OCI-M1 (cell line): ENCODE measurements at places on chromosomes 5 and 9.

- DNase-seq, result no peak
These were observed 12.9 kb downstream of the YTHDC2 start for GRCh38 chr5:113526421-113526820.

DNA sequence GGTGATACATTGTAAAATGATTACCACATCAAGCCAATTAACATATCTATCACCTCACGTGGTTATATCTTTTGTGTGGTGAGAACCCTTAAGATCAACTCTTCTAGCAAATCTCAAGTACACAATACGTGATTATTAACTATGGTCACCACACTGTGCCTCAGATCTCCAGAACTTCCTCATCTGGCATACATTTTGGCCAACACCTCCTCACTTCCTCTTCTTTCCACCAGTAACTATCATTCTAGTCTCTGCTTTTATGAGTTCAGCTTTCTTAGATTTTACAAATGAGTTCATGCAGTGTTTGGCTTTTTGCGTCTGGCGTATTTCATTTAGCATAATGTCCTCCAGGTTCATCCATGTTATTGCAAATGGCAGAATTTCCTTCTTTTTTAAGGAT, 35.8 kb downstream of the PRKACG start:
- DNase-seq, result peak; percentile 86

DNA sequence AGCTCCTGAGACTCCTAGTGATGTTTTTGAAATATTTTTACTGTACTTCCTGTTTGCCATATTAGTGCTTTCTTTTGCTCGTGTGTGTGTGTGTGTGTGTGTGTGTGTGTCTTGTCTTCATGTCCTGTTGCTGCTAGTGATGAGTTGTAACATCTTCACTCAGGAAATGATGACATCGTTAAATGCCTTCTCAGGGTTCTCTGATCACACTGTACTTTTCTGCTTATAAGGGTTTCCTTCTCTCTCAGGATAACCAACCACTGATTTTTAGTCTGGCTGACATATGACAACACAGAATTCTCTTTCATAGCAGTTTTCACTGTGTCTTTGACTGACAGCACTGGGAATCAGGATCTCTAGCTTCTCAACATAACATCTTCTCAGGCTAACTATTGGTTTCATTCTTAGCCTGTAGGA, 16.1 kb downstream of the SV2C start:
- no peak for DNase-seq

DNA sequence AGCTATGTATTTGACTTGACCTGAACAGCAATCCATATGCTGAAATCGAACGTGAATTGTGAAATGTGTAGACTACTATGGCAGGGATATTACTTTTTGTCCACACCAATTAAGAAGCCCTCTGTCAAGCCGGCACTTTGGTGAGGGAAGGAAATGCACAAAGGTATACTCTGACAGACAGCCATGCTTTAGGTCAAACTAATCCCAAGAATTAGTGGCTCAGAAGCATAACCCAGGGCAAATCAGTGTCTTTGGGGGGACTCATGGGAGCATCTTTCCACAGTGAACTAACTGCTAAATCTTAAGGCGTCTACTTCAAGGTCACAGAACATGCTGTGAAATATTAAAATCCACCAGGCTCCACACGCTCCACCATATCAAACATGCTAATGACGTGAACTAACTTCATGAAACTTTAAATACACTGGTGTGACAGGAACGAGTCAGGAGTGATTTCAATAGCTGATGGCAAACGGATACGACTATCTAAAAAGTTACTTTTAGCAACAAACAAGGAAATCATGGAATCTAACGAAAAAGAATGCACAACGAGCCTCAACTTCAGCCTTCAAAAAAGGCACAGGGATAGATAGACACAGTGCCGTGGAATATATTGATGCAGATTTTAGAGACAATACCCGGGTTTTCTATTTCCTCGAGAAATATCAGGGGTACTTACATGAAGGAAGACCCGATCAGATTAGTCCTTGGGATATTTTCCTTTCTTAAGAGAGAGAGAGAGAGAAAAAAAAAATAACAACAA, 527 bp downstream of the MEF2C start:
- DNase-seq, result peak; percentile 66

DNA sequence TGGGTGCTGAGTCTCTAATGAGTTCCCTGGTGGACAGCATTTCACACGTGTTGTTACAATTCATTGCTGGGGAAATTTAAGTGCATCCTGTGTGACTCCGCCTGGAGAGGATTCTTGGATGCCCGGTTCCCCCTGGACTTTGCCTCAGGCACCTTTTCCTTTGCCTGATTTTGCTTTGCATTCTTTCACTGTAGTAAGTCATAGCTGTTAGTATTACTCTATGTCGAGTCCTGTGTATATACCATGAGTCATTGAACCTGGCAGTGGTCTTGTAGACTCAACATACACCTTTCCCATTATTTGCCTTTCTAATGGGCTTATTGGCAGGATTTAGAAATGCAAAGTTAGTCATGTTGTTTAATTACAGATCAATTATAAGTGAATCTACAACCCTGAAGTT, 81.9 kb upstream of the DHFR start:
- no peak for DNase-seq

DNA sequence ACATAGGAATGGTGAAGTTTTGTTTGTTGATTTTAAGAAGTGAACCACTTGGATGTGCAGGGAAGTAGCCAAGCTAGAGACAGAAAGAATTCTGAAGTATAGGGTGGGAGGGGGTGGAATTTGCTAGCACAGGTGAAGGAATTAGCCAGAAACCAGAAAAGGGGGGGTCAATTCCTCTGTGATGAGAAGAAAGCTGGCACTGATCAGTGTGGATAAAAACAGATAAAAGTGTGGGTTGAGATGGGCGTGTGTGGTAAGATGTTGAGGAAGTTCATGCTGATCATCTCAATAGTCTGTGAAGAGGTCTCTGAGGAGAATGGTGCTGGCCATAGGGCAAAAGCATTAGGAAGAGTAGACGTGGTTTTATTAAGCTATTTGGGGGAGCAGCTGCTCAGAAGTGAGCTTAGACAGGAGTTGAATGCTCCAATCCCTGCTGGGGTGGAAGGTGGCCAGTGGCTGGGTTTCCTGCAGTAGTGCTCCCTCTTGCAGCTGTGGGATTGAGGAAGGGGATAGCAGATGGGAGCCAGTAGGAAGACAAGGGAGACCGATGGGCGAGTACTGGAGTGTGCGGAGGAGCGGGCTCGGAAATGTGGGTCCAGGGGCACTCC, 88.7 kb upstream of the ELL2 start:
- no peak for DNase-seq

DNA sequence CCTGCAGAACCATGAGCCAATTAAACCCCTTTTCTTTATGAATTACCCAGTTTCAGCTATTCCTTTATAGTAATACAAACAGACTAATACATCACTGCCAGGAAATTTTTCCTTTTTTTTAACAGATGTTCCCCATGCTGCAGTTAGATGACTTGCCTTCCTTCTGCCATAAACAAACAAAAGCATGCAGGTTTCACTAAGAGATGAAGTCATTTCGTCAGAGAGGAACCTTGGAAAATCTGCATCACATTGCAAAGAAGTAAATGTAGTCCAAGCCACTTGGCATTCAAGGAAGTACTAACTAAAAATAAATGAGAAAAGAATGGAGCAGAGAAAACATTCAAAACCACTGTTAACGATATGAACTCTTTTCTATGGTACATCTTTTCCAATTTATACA, 194.1 kb upstream of the EFNA5 start:
- DNase-seq, result no peak

- DNase-seq, result no peak
These were observed 55.3 kb upstream of the EGFL7 start for GRCh38 chr9:136607334-136607919.

DNA sequence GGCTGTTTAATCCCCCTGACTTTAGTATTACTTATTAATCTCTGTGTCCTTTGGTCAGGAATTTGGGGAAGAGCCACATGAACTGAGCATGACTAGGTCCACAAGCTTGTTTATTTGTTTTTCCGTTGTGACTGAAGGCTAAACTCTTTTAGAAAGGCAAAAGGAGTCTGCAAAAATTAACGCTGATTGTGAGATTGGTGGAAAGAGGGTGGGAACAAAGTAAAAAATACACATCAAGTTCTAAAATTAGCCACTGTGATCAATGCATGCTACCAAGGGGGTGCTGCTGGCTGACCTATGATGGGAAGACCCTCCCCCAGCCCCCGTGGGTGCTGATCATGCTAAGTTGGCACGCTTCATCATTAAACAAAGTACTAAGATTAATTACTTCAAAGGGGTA, 356.8 kb downstream of the ADGRV1 start:
- no peak for DNase-seq

DNA sequence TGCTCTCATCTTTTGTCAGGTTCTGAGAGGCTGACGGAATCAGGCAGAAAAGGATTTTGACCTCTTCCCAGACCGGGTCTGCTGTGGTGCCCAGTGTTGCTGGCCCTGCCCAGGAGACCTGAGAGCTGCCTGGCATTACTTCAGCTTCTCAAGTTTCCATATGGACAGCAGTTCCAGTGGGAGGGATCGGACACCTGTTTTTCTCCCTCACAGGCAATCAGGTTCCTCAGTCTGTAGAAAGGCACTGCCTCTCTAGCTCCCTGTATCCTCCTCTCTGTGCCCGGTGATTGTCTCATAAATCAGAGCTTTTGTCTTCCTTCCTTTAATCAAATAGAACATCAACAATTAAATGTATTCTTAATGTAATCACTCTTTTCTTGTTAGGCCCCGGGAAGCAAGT, 198.7 kb downstream of the SEMA6A start:
- DNase-seq, result no peak

DNA sequence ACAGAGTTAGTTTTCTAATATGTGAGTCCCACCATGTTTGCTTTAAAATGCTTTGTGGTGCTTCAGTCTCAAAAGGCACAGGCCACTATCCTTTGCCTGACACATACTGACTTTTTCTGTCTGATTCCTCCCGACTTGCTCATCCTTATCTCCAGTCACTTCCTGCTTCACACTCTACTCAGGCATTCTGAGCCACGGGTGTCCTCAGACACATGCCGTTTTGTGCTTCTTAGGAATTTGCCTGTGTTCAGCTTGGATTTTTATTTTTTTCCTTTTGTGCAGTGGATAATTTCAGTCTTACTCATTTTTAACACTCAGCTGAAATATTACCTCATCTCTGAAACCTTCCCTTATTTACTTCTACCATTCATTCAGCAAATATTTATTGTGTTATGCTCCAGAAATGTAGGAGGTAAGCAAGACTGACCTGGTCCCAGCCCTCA, 54.1 kb downstream of the MAN2A1 start:
- peak; percentile 73 for DNase-seq

GRCh38 chr9:113673726-113674125, 202.4 kb upstream of the ZNF618 start:
- DNase-seq, result no peak

- no peak for DNase-seq
These were observed 91.6 kb upstream of the PTCH1 start for GRCh38 chr9:95608341-95608740.

DNA sequence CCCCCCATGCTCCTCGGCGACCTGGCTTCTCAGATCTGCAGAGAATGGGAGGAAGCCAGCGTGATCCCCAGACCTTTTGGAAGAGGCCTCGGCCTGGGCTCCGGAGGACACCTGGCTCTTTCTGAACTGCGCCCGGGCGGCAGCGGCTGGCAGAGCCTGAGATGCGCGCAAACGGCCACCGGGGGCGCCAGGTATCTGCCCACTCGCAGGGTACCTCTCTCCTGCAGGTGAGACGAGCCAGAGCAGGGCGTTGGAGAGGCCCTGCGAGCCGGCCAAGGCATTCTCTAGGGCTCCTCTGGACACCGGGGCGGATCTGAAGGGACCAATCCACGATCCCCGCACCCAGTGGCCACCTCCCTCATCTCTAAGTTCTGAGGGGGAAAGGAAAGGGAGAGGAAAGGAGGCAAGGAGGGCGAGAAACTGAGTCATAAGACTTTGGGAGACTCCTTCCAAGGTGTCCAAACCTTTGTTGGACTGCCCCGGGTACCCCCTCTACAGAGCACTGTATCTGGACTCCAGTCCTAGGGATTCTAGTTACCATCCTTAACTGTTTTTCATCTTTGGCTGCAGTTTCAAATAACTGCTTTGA, 55.0 kb upstream of the SLC46A2 start:
- no peak for DNase-seq

- no peak for DNase-seq
These were observed 12.5 kb downstream of the LECT2 start for GRCh38 chr5:135942202-135942771.

DNA sequence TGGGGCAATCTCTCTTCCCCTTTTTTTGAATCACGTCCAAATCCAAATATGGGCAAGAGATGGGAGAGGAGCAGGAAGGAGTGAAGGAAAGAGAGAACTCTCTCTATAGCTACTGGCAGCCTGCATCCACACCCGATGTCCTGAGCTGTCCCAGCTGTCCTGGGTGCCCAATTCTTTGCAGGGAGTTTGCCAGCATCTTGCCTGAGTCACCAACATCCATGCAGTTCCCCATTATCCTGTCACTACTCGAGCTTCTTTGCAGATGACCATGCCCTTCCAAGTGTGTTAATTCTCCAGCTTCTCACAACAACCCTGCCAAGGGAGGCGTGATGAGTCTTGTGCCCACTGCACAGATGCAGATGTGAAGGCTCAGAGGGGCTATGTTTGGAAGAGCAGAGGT, 127.1 kb downstream of the NSG2 start:
- no peak for DNase-seq

- DNase-seq, result no peak
These were observed 482.0 kb downstream of the PSAT1 start for GRCh38 chr9:78778861-78779374.

GRCh38 chr5:165030971-165031370, 1525.6 kb downstream of the MAT2B start:
- DNase-seq, result no peak

- no peak for DNase-seq
These were observed 845 bp downstream of the ECSCR start for GRCh38 chr5:139461698-139462097.

GRCh38 chr9:27310582-27310981, 13.6 kb upstream of the EQTN start:
- peak; percentile 30 for DNase-seq

GRCh38 chr5:14599476-14600127, 18.0 kb downstream of the OTULINL start:
- DNase-seq, result no peak

GRCh38 chr5:2261004-2261703, 378.4 kb upstream of the IRX4 start:
- DNase-seq, result no peak

DNA sequence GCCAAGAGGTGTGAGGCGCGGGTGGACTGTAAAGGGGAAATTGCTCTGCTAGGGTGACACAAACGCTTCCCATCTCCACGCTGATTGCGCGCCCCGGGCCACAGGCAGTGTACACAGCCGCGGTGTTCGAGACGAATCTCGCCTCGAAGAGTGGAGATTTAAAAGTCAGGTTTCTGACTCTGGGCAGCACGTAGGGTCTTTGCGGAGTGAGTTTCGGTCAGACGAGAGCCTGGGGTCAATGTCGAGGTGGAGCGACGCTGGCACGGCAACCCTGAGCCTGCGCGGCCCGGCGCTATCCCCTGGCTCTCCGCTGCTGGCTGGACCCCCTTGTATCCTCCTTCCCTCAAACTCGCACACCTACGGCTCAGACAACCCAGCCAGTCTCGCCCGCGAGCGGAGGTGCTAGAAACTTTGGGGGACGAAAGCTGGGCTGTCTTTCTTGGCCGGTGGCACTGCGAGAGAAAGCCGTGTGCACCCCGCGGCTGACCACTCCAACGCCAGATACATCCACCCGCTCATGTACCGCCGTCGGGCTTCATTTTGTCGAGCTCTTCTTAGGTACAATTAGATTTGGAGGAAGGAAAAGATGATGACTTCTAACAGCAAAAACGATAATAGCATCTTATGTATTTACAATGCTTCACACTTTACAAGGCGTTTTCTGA, 5.4 kb upstream of the FOXB2 start:
- DNase-seq, result no peak
